ENCODE measurements at places on chromosomes 5 and 9.

DNA sequence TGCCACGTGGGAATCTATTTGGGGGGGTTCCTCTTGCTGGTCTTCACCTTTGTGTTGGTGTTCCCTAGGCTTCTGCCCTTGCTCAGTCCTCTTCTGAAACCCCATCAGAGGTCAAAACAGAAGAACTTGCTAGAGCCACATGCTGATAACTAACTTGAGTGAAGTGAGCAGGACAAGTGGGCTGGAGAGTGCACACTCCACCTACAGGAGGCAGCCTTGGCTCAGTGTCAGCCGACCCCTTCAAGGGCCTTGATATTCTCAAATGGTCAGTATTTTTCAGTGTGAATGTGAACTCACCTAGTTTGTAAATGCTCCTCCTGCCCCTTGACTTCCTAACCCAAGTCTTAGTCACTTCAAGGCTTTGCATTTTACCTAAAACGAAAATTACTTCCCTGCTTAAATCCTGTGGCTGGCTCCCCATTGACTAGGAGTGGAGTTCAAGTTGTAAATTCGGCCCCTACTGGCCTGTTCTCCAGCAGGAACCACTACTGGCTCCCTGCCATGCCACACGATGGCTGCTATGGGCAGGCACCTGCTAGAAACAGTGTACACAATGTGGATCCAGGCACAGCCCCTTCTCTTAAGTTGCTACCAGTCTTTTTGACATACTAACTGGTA, 3.6 kb upstream of the SLC1A3 start:
- no peak for DNase-seq

- peak; percentile 34 for DNase-seq
Measured at GRCh38 chr9:4979239-4979638, 5.8 kb upstream of the JAK2 start.

- DNase-seq = no peak
Measured at GRCh38 chr5:74105126-74105780, 479.3 kb downstream of the ARHGEF28 start.

DNA sequence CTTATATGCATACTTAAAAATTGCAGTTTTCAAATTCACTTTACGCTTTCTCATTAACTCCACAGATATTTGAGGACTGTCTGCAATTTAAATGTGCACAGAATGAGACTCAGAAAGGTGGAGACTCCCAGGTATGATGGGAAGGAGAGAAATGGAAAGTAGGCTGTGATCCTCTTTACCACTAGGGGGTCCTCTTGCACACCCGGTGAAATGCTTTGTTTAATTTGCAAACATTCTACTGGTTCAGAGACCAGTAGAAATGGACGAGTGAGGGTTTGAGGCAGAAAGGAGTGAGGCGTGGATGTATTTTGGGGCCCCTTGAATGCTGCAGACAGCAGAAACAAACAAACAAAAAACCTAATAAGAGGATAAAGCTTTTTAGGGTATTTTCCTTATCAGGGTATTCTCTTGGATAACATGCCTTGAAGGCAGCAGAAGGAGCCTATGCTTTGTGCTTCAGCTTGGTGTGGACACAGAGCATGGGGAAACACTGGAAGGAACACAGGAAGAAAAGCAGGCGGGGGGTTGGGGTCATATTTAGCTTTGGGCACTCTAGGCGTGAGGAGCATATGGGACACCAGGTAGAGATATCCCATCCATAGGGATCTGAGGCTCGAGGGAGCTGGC, 410.1 kb downstream of the DMRT2 start:
- no peak for DNase-seq

DNA sequence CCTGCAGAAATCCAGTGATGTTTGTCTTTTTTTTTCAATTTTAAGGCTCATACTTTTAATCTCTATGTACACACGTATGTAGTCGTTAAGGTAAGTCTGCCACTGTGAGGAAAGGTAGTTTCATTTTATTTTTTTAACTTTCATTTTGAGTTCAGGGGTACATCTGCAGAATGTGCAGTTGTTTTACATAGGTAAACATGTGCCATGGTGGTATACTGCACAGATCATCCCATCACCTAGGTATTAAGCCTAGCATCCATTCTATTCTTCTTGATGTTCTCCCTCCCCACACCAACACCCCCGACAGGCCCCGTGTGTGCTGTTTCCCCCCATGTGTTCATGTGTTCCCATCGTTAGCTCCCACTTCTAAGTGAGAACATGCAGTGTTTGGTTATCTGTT, 19.7 kb downstream of the MUSK start:
- DNase-seq = no peak

DNA sequence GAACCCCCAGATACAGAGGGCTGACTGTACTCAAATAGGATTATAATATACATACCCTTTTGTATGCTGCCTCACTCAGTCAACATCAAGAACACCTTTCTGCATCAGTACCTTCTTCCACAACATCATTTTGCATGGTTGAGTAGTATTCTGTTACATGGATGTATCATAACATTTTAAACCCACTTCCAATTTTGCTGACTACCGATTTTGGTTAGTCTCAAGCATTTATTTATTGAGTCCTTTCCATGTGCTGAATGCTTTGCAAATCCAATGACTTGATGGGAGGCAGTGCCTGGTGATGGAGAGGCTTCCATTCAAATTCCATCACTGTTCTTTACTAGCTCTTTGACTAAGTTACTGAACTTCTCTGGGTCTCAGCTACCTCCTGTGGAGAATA, 182.0 kb upstream of the KLF4 start:
- DNase-seq = no peak

- DNase-seq = no peak
Measured at GRCh38 chr5:171857489-171857876, 71.9 kb downstream of the SMIM23 start.

GRCh38 chr9:104138243-104138868, 44.2 kb downstream of the SMC2 start:
- no peak for DNase-seq

DNA sequence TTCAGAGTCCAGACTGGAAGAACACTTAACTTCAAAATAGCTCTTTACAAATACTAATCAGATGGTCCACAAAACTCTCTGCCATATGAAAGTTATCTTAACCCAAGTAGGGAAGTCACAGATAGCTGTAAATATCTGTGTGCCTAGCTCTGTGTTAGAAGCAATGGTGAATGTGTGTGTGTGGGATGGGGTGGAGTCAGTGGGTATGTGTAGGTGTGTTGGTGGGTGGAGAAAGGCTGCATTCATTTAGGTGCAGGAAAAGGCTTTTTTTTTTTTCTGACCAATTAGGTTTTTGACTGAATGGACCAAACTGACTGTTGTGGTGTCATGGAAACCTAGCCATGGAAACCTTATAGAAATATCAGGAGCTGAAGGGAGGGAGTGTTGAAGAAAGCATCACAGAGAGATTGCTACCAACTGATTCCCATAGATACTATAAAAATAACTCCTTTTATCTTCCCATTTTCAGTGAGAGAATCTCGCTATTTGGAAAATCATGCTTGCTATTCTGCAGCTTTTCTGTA, 156.2 kb upstream of the NR3C1 start:
- DNase-seq = no peak

DNA sequence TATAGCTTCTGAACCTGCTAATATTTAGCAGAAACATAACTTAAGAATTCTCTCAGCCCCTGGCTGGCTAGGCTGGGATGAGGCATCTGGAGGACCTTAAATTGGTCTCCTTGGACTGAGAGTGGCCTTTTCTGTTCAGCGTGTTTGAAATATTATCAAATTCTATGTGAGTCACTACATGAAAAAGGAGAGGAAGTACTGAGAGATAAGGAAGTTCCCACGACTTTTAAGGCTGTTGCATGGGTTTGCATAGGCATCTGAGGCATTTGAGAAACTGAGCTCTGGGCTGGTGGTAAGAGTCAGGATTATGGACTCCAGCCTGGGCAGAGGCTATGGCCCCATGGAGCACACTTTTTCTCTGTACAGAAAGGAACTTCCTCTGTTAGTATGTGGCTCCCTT, 816.2 kb upstream of the GRAMD2B start:
- DNase-seq = peak; percentile 92

DNA sequence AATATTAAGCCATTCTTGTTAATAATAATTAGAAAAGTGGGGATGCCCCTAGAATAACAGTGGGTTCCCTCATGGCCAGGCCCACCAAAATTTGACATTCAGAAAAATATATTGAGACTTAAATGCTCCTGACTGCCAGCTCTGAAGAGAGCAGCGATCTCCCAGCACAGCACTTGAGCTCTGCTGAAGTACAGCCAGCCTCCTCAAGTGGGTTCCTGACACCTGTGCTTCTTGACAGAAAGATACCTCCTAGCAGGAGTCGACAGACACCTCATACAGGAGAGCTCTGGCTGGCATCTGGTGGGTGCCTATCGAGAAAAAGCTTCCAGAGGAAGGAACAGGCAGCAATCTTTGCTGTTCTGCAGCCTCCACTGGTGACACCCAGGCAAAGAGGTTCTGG, 261.5 kb downstream of the DTWD2 start:
- DNase-seq = no peak

DNA sequence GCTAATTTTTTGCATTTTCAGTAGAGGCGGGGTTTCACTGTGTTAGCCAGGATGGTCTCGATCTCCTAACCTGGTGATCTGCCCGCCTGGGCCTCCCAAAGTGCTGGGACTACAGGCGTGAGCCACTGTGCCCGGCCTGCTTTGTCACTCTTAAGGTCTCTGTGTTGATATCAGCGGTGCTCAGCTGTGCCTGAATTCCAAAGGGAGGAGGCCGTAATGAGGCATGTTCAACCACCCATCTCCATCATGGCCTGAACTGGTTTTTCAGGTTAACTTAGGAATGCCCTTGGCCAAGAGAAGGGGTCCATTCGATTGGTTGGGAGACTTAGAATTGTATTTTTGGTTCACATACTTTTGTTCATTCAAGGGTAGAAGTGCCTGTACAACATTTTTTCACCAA, 22.0 kb downstream of the HSD17B3 start:
- DNase-seq = no peak

DNA sequence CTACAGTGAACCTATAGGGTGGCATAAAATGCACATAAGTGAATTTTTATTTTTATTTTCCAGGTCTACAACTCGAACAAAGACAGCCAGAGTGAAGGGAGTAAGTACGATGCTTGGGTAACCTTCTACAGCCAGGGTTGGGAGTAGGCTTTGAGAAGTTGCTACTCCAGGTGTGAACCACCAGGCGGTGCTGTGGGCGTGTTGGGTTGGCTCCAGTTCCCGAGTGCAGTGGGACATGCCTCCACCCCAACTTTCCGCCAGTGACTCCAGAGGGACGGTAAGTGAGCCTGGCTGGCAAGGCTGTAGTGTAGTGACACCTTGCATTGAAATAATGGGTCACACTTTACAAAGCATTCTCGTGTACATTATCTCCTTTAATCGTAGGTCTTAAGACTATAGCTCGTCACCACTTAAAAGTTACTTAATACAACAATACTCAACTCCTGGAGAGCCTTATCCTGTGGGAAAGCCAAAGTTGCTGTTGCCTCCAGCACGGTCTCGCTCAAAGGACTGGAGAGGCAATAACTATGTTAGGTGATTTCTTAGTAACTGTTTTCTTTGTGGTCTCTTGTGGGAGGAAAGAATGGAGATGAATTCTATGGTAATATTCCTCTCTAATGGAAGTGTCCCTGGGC, 244.0 kb downstream of the ARHGAP26 start:
- peak; percentile 66 for DNase-seq

DNA sequence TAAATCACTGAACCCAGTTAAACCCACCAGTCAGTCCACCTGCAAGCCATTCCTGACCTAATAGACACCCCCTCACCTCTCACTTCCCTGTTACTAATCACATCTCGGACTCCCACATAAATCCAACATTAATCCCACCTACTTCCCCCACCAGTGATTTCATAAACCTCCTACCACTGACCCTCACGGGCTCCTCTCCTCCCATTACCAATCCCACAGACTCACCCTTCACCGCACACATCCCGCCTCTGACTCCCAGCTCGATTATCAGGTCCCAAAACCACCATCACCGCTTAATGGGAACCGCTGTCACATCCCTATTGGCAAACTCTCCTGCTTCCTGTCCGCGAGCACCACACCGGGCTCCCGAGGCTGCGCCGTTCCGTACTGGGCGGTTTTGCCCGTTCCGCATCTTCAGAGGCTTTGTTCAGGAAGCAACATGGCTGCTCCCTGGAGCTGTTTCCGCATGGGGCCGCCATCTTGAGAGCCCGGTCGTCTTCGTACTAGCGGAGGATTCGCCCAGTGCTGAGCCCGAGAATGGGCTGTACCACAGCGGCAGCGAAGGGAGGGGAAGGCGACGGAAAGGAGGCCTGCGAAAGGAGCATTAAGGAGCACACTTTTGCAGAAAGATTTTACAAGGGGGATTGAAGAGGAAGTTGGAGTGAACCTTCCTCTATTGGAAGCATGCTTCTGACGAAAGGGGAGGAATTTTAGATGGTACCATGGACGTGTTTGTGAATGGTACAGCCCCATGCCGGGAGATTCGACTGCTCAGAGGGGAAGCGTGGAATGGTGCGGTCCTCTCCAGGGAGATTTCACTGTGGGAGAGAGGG, at the start of gene ZNF300:
ZNF300 (minus strand) TSS at position 502 of the 833 bp plus-strand sequence. CDS start 1,825 bp downstream, outside the sequence.
- peak; percentile 97 for DNase-seq

GRCh38 chr9:134938346-134939079, 20.8 kb upstream of the FCN1 start:
- DNase-seq = no peak

DNA sequence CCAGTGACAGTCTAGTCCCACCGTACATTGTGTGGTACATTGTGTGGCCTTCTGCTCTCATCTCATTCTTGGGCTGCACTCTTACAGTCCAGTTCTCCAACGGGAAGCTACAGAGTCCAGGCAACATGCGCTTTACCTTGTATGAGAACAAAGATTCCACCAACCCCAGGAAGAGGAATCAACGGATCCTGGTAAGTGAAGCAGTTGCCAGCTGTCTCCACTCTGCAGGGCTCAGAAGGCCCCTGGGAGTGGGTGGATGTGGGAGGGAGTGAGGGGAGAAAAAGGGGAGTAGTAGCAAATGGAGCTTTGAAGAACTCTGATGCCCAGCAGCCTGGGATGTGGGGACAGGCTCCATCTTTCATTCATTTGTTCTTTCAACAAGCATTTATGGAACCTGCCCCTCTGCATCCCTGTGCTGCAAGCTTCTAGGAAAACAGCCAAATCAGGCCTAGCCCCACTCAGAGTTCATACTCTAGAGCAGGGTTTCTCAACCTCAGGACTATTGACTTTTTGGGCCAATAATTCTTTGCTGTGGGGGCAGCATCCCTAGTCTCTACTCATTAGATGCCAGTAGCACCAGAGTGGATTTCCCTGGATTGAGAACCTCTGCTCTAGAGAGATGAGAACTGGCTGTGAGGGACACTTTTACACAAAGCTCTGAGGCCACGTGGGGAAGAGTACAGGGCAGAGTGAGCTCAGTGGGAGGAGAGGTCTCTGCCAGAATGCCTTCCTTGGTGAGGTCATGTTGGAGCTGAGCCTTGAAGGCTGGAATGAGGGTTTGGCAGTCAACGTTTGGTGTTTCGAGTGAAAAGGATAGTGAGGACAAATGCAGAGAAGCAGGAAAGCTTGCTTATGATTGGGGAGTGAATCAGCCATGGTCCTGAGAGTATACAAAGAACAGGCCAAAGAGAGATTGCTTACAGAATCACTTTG, 1.1 kb downstream of the POLR1E start:
- peak; percentile 97 for DNase-seq

- peak; percentile 28 for DNase-seq
Measured at GRCh38 chr9:16278326-16278999, 592.0 kb downstream of the BNC2 start.

- DNase-seq = peak; percentile 26
Measured at GRCh38 chr9:128419061-128419925, 1.4 kb upstream of the CERCAM start.

- peak; percentile 82 for DNase-seq
Measured at GRCh38 chr9:74556685-74557084, 59.5 kb downstream of the RORB start.

Measured in fibroblast of lung (primary cell).